ENCODE measurements at places on chromosomes 3 and 15.

GRCh38 chr15:65207280-65207840 is 3.9 kb downstream of the CILP start:
- no peak for DNase-seq

DNA sequence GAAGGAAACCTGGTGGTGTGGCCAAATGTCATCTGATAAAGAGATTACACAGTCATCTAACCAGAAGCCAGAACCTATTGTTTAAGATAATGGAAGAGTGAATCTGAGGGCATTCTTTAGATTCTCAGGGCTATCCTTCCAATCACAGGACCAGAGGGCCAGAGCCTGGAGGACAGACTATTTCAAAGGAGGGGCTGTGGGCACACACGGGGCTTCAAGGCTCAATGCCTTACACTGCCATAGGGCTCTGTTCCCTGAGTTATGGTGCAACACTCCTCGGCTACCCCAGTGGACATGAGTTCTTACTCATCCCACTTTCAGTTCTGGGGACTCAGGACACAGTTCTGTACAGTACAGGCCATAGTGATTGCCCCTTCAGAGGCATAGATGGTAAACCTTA is 343.9 kb upstream of the ALCAM start:
- no peak for DNase-seq

DNA sequence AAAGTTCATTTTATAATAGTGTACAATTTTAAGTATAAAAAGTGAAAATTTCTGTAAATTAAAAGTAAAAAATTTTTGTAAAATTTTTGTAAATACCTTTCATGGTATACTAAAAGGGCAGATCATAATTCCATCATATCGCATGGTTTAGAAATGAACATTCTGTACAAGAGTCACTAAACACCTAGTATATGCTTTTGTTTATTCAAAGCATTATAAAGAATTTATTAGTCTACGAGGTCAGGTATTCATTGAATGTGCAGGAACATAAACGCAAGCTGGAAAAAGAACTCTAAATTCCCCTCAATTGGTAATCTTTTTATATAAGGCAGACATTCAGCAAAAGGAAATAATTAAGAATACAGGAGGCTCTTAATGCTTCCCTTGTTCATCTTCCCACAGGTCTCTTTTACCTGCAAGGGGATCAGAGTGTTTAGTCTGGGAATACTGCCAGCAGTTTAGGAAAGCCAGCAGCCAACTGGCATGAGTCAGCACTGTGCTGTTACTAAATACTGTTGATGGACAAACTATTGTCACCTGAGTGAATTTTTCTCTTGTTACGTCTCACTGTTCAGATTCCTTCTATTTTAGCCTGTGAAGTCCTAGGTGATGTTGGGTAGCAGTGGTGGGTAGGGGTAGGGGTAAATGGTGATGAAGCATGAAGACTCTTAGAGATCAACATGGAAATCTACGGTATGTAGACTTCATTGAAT is 70.1 kb downstream of the UQCC5 start:
- no peak for DNase-seq

DNA sequence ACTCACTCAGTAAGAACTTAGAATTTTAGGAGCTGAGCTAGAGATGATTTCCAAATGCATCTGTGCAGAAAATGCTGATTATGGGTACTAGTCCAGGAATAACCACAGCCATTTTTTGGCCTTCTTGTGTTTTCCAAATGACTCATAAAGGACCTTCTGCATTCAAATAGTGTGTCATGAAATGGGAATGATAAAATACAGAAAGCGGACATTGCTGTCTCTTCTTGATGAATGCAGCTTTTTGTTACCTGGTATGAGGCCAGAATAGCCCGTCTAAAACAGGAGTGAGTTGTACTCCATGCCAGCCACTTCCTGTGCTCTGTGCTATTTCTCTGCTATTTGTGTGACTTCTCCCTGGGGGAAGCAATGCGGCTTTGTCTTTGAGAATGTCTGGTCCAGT is 20.5 kb upstream of the FRMD5 start:
- DNase-seq = no peak

DNA sequence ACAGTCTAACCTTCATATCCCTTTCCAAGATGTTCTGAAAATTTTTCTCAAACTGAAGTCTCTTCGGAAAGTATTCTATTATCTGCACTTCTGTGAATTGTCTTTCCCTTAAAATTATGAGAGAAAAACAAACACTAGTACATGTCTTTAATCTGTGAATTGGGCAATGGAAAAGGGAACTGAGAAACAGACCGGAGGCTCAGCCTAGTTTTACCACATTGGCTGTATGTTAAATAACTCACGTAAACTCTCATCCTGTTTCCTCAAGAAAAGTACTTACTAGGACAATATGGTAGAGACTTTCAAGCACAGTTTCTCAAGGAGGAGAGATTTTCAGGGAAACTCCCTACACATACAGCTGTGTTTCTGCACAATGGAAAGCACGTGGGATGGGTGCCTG is 982.2 kb upstream of the SEMA6D start:
- DNase-seq = no peak

DNA sequence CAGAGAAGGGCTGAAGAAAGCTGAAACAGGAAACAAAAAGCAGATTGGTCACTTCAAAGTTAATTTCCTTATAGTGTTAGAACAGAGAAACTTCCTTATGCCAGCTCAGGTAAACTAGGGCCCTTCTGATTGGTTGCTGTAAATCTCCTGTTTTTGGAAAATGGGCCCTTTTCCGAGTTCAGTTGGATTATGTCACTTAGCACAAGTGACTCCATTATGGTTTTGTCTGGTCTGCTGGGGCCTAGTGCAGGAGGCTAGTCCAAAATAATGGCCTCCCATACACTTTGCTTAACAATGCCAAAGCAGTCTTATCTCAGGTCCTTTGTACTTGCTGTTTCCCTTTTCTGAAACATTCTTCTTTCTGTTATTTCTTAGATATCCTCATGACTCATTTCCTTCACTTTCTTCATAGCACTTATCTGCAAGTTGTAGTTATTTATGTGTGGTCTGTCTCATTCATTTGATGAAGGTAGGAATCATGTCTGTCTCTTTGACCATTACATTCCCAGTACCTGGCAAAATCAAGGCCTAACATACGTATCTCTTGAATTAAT is 7.7 kb upstream of the DCP1A start:
- DNase-seq = no peak

GRCh38 chr3:112649478-112649735 is 8.5 kb upstream of the CCDC80 start:
- DNase-seq = no peak

DNA sequence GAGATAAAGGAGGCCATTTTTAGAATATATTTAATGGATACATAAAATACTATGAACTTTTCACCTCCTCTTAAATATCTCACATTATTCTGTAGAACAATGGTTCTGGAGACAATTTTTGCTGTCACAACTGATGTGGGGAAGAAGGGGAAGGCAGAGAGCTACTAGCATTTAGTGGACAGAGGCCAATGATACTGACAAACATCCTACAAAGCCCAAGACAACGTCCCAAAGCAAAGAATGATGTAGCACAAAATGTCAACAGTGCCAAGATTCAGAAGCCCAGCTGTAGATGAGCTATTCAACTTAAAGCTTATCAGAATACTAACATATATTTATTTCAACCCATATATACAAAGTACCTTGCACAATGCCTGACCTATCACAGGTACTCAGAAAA is 1069.4 kb downstream of the ROBO1 start:
- DNase-seq = no peak

Measured in brain pericyte (primary cell).